ENCODE measurements at places on chromosomes 13 and 19.

DNA sequence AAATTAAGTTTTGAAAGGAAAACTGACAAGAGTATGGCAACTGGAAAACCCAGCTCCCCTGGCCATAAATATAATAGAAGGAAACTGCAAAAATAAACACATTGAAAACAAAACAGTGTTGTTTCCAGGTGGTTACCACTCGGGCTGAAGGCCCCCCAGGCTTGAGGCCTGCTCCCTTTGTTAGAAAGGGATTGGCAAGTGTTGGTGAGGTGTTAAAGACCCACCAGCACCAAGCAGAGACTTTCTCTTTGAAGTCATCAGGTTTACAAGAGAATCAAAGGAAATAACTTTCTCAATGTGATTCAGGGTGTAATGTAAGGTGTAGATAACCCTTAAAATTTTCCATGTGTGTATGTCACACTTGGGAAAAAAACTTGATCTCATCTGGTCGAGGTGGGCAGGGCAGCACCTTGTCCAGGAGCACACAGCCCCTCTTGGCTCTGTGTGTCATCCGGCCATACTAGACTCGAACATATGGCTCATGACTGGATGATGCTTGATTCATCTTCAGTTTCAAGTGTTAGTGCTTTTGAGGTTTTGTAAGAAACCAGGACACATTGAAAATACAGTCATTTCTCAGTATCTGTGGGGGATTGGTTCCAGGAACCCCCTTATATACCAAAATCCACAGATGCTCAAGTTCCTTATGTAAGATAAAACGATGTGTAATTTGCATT is 7.8 kb downstream of the ACTN4 start:
- DNase-seq: no peak

DNA sequence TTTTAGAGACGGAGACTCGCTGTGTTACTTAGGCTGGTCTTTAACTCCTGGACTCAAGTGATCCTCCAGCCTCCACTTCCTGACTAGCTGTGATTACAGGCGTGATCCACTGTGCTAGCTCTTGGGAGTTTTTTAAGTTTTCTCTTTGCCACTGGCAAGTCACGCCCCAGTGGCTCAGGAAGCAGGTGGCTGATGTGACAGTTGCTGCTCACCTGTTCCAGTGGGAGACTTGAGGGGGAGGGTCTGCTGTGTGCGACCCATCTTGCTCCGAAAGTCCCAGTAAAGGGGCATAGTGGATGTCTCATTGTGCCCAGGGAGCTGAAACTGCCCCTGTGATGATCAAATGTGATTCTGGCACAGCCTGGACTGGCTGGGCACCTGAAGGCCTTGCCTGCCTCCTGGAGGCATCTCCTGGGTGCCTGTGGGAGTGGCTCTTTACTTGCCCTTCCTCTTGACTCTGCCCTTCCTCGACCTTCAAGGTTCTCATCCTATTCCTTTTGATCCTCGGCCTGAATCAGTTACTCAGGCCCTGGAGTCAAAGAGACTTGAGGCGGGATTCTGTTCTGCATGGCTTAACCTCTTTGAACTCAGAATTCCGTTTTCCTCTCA is 7.8 kb downstream of the SMARCA4 start:
- peak; percentile 82 for DNase-seq

DNA sequence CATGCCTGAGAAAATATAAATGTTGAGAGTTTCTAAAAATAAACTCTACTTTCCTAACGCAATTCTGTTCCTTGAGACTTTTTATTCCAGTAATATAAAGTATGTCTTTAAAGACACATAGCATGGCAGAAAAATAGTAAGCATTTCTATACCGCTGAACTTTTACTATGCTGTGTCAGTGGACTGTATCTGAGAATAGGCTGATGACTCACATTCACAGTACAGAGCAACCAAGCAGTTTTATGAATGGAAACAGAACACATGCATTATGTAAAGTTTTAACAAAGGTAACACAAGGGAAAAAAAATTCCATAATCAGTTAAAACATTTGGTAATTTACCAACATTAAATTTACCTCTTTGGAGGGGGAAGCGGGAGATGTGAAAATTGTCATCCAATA is 38.4 kb downstream of the ZDHHC20 start:
- no peak for DNase-seq

- no peak for DNase-seq
These were observed 66.7 kb downstream of the SLC7A9 start for GRCh38 chr19:32802840-32803239.

GRCh38 chr19:50858886-50859285 is 4.2 kb downstream of the KLK3 start:
- peak; percentile 60 for DNase-seq

DNA sequence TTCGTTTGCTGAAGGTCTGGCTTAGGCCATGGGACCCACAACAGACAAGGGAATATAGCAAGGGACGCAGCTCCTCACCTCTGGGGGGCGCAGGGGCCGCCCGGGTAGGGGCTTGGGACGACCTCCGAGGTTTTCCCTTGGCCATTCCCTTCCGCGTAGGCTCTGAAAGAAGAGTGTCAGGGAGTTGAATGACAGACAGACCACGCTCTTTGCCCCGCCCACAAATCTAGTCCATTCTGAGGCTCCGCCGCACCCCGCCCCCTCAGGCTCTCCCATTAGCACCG is 11.4 kb upstream of the ZNF414 start:
- DNase-seq: no peak

DNA sequence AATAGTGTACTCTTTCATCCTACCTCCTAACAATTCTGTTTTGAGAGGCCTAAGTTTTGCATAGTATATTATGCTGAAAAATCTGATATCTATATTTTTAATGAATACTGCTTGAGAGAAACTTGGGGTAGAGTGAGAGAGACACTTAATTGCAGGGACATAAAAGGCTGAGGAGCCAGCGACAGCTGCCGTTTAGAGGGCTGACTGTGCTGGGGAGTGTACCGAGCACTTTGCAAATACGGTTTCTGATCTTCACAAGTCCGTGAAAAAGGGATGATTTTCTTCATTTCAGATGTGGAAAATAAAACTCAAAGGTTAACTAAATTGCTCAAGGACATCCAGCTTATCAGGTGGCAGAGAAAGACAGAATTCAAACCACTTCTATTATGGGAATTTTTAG is 97.4 kb downstream of the CAB39L start:
- DNase-seq: no peak

GRCh38 chr13:56986121-56986520 is 154.6 kb upstream of the PRR20A start:
- no peak for DNase-seq

GRCh38 chr13:105083992-105084391 is 1451.5 kb downstream of the EFNB2 start:
- no peak for DNase-seq

DNA sequence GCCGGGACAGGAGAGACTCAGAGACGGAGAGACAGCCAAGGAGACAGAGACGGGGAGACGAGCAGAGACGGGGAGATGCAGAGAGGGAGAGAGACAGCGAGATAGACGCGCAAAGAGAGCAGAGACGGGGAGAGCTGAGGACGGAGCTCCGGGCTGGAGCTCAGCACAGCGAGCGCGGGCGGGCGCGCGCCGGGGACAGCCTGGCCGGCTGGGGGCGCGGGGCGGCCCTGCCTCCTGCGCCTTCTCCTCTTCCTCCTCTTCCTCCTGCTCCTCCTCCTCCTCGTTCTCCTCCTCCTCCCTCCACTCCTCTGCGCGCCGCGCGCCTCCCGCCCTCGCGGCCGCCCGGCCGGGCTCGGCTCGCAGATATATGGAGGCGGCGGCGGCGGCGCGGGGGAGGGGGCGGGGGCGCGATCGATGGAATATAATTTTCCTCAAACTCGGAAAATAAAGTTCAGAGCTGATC is at the start of gene ERFL:
TSS of gene ERFL (minus strand) at position 229 of the 463 bp plus-strand sequence. CDS start 15,530 bp downstream, outside the sequence.
- DNase-seq: peak; percentile 21

GRCh38 chr13:42363941-42364612 is 92.1 kb downstream of the AKAP11 start:
- DNase-seq: no peak

DNA sequence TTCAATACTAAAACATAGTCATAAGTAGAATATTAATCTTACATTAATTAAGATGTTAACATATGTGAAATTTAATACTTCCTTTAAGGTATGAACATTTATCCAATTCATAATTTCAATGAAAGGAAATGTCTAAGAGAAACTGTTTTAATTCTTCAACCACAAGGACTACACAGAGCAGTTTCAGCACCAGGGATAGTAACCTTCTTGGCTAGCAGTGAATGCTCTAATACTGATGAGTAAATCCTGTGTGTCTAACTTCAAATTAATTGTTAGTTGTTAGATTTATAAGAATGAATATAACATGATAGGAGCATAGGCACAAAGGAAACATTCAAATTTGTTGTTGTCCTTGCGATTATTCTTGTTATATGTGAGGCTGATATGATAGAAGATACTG is 15.6 kb upstream of the NBEA start:
- no peak for DNase-seq

DNA sequence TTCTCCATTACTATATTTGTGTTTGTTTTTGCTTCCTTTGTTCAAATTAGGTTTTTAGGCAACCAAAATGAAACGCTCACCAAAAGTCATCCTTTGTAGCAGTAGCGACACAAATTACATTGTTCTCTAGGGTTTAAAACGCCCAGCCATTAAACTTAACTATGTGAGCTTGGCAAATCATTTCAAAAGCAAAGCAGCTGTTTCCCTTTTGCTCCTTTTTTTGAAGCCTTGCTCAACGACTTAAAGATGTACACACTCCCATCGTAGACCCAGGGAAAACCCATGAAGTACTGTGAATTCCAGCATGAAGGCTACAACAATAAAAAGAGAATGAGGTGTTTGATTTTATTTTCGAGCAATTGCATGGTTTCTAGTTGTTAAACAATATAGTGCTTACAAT is 106.7 kb downstream of the RAP2A start:
- no peak for DNase-seq

- DNase-seq: no peak
These were observed 9.0 kb upstream of the NFIC start for GRCh38 chr19:3357271-3357991.

GRCh38 chr13:57725480-57725879 is 93.9 kb downstream of the PCDH17 start:
- DNase-seq: no peak

DNA sequence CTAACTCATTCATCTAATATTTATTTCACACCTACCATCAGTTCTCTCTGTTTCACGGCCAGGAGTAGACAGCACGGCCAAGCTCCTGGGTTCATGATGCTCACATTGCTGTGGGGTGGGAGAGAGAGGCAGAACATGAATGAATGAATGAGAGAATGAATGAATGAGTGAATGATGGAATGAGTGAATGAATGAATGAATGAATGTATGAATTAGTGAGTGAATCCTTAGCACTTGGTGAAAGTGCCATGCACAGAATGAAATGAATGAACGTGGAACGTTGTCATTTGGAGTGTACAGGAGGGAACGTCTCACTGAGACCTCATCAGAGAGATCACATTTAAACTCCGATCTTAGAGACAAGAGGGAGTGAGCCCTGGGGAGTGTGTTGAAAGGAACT is 11.9 kb upstream of the KIR2DL4 start:
- no peak for DNase-seq

GRCh38 chr19:29860492-29860891 is 48.7 kb downstream of the CCNE1 start:
- DNase-seq: no peak

- DNase-seq: no peak
These were observed 32.2 kb downstream of the ZNF136 start for GRCh38 chr19:12194827-12195731.

GRCh38 chr13:31512331-31512730 is 227.0 kb upstream of the RXFP2 start:
- no peak for DNase-seq

- DNase-seq: no peak
These were observed 10.2 kb downstream of the INSL3 start for GRCh38 chr19:17811103-17811502.

- DNase-seq: no peak
These were observed 11.7 kb downstream of the PLD3 start for GRCh38 chr19:40360020-40360707.

DNA sequence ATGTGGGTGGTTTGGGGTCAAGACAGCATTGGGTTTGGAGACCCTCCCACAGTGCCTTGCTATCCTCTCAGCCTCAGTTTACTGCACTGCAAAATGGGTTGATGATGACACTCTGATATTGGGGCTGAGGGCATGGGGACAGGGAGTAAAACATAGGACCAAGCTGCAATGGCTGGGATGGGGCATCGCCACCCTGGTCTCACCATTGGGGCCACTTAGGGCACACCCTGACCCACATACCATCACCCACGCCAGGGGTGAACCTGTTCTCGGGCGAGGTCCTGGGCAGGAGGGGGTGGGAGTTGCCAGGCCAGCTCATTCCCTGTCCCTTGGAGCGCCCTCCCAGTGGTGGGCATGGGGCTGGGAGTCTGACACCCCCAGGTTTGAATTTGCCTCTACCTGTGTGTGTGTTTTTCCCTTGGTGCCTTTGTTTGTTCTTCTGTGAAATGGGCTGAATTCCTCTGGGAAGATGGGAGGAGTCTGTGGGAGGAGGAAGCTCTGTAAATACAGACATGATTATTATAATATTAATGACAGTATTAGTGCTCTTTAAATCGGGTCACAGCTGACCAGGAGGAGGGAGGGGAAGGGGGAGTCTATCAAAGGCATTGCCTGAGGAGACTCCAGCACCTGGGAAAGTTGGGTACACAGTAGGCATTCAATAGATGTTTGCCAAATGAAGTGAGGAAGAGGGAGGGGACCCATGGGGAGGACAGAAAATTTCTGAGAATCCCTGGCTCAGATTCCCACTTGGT is 2.2 kb upstream of the FCHO1 start:
- DNase-seq: no peak

DNA sequence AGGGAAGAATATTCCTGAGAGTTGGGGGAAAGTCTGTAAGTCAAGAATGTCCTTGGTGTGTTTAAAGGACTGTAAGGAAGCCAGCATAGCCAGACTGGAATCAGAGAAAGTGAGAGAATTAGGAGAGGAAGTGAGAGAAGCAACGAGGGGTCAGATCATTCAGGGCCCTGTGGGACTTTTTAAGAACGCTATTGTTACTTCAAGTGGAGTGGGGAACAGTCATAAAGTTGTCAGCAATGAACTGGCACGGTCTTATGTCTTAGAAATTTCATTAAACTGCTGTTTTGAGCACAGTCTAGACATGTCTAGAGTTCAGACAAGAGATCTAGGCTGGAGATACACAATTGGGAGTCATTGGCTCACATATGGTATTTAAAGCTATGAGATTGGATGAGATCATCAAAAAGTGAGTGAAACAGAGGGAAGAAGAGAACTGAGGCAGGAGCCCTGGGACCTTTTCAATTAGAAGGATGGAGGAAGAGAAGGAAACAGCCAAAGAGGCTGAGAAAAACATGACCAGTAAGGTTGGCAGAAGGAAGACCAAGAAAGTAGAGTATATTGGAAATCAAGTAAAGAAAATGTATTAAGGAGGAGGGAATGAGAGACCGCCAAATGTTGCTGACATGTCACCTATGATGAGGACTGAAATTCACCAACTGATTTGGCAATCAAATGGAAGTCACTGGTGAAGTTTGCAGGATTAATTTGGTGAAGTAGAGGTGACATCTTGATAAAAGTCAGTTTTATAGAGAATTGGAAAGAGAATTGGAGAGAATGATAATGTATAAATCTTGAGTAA is 263.5 kb downstream of the GPC5 start:
- no peak for DNase-seq

DNA sequence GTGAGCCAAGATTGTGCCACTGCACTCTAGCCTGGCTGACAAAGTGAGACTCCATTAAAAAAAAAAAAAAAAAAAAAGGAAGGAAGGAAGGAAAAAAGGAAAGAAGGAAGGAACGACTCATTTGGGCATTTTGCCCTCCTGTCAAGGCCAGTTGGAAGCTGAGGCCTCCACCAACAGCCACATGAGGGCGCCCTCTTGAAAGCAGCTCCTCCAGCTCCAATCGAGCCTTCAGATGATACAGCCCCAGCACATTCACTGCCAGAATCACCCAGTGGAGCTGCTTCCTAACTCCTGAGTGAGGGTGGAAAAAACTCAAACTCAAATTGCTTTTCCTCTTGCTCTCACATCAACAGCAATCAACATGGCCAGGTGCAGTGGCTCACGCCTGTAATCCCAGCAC is 40.9 kb downstream of the GNG7 start:
- DNase-seq: no peak
